ENCODE measurements at places on chromosomes 3 and 15.

- no peak for DNase-seq
Measured at GRCh38 chr3:37502621-37503020, 328.2 kb upstream of the LRRFIP2 start.

DNA sequence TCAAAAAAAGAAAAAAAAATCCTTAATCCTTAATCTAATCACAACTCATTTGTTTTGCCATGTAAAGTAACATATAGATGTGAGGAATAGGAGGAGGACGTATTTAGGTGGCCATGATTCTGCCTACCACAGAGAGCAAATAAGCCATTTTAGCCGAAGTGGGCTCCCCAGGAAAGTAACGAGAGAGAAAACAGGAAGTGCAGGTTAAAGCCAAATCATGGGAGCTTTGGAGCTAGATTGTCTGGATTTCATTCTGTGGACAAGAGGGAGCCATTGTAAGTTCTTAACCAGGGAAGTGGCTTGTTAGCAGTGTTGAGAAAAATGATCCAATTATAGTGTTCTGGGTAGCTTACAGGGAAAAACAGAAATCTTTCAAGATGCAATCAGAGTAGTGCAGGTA, 9.4 kb downstream of the TMOD2 start:
- DNase-seq: no peak

DNA sequence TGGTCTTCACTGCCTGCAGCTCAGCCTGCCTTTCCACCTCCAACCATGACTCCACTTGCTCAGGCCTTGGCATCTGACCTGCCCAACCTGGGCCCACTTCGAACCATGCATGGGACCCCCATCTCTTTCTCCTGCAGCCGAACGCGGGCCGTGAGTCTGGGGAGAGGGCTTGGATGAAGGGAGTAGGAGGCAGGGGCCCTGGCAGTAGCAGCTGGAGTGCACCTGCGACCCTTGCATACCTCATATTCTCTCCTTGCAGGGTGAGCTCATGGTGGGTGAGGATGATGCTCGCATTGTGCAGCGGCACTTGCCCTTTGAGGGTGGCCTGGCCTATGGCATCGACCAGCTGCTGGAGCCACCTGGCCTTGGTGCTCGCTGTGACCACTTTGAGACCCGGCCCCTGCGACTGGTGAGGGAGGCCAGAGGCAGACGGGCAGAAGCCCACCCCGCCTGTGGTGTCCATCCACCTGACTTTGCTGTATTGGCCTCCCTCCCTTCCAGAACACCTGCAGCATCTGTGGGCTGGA, 13.5 kb downstream of the NT5DC2 start:
- DNase-seq: no peak

- DNase-seq: no peak
Measured at GRCh38 chr15:100100926-100101325, 240.8 kb downstream of the ADAMTS17 start.

- DNase-seq: no peak
Measured at GRCh38 chr3:57855943-57856342, 99.8 kb downstream of the SLMAP start.

- DNase-seq: no peak
Measured at GRCh38 chr3:150823277-150823676, 60.3 kb upstream of the SIAH2 start.

DNA sequence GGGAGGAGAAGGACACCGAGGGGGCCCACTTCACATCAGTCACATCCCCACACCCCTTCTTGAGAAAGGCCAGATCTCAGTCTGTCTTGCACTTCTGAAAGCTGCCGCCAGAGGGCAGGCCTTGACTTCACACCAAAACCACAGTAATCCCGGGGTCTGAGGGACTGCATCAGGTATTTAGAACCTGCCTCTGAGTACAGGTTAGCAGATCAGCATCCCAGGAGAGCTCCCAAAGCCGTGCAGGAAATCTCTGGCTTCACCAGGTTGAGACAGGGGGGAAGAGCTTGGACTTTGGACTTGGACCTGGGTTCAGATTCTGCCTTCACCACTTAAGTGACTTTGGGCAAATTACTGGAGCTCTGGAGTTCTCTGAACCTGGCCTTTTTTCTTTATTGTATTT, 50.3 kb downstream of the LHFPL4 start:
- DNase-seq: no peak

GRCh38 chr3:183880121-183880520, 4.6 kb downstream of the PARL start:
- DNase-seq: no peak

DNA sequence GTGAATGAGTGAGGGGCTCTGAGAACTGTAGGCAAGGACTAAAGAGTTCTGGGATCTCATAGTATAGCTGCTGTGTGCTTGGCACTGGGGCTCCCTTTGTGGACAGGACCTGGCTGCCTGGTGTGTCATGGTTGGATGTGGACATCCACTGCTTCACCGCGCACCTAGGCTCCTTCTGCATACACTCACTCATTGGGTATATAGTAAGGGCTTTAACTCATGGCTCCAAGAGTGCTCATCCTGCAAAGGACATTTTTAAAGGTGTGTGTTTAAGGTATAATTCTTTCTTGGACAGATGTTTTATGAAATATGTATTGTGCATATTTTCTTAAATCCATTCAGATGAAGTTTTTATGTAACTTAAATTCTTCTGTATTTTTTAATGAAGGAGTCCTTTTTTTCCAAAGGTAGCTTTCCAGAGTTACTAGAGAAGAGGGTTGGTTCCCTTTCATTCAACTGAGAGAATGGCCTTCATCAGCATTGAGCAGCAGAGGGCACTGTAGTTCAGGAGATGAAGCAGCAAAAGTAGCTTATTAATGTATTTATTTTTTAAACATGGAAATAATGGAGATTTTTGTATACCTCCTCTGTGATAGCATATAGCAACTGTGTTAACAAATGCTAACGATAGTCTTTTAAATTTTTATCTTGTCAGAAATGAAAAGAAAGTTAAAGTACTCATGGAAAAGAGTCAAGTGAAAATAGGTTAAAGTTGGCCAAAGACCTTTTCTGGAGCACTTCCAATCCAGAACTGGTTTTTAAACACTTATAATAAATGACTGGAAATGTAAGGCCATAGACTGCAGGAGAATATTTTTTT, 25.2 kb downstream of the OXNAD1 start:
- no peak for DNase-seq

DNA sequence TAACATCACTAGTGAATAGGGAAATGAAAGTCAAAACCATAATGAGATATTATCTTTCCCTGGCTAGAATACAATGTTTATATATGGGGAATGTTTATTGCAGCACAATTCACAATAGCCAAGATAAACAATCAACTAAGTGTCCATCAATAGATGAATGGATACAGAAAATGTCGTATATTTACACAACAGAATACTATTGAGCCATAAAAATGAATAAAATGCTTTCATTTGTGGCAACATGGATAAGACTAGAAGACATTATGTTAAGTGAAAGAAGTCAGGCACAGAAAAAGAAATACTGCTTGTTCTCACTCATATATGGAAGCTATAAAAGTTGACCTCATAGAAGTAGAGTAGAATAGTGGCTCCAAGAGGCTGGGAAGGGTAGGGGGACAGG, 65.2 kb downstream of the SLC9C1 start:
- DNase-seq: no peak

GRCh38 chr3:111650378-111651275, 55.5 kb upstream of the ZBED2 start:
- no peak for DNase-seq

Data from vagina (tissue), 2 donors.